Renal pelvis (tissue), 12 donors: ENCODE measurements at places on chromosomes 7 and 10. TPM values are rescaled to one million over a fixed set of nuclear protein-coding genes. Genes with fewer than 3 reads are reported as not detected.
A peak's percentile ranks its signal among the peaks of the same experiment; 100 is the strongest.

GRCh38 chr10:50529660-50530059 is 94.1 kb downstream of the SGMS1 start:
- no peak for DNase-seq

Gene ADAM8
- polyA plus RNA-seq, result 4.0 TPM

DNA sequence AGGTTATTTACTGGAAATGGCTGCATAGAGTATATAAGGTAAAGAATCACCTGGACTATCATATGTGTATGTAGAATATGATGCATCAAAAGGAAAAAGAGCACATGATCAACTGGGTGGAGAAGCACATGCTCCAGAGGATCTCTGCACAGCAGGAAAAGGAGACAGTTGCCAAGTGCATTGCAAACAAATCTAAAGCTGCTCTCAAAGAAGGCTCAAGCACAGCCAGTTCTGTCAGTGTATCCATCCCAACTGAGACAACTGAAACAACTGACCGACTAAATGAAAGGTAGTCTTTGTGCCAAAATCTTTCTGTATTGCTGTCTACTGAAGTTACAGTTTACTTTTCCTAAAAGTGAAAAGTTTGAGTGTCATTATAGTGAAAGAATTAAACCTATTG is 83.2 kb upstream of the SGCE start:
- no peak for DNase-seq

- DNase-seq, result no peak
Measured at GRCh38 chr7:11327633-11328032, 354.0 kb downstream of the PHF14 start.

GRCh38 chr7:46954181-46954580 is 627.7 kb downstream of the TNS3 start:
- DNase-seq, result no peak

GRCh38 chr7:137878333-137878961 is 31.7 kb upstream of the DGKI start:
- no peak for DNase-seq

- no peak for DNase-seq
Measured at GRCh38 chr10:23376229-23376655, 31.6 kb upstream of the C10orf67 start.

Gene TMEM213
- polyA plus RNA-seq, result 52.0 TPM

- no peak for DNase-seq
Measured at GRCh38 chr10:5631936-5632335, 34.5 kb downstream of the ASB13 start.

Gene TSPAN15
- 64.2 TPM for polyA plus RNA-seq

Gene NEUROD6
- polyA plus RNA-seq, result not detected

DNA sequence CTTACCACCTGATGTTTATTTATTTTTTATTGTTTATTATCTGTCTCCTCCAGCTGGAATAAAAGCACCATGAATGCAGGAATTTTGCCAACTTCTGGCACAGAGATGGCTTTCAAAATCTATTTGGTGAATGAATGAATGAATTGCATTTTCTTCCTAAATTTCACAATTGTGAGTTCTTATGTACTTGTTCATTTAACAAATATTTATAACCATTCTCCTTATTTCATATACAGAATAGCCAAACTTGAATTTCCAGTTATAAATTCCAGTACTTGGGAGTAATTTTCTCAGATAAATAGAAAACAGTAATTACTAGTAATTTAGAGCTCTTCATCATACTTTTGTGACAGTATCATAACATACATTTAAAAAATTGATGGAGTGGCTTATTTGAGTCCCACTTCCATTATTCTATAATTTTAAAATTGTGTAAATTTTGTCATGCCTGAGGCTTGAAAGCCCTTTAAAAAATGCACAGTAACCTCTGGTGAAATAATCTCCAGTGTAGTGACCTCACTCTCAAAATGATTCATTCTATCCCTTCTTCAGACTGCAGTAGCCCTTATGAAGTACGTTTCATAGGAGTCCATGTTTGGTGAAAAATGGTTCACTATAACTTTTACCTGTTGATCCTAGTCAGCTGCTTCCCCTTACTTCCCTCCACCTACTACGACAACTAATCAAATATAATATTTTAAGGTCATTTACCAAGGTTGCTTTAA is 40.0 kb upstream of the SRI start:
- no peak for DNase-seq

Gene HOXA6
- 34.8 TPM for polyA plus RNA-seq

Gene INHBA
- 4.5 TPM for polyA plus RNA-seq

GRCh38 chr10:4034907-4035598 is 250.0 kb upstream of the KLF6 start:
- no peak for DNase-seq

Gene MYH16
- polyA plus RNA-seq, result 0.06 TPM

GRCh38 chr7:99740573-99741440 is 5.8 kb upstream of the CYP3A7 start:
- no peak for DNase-seq

DNA sequence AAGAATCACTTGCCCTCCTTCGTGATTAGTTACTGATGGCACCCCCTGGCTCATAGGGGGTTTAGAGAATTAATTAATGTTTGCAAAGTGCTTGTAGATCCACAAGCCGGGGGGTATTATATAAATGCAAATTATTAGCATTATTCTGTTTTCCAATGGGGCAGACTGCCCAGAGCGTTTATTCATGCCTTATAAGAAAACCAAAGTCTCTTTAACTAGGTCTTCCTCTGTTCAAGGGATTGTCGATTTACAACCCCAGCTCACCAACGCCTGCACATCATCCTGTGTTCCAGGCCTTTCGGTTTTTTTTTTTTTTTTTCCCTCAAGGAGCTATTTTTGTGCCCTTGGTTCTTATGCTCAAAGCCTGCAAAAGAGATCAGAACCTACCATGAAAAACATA is 630.7 kb downstream of the PARD3 start:
- no peak for DNase-seq

DNA sequence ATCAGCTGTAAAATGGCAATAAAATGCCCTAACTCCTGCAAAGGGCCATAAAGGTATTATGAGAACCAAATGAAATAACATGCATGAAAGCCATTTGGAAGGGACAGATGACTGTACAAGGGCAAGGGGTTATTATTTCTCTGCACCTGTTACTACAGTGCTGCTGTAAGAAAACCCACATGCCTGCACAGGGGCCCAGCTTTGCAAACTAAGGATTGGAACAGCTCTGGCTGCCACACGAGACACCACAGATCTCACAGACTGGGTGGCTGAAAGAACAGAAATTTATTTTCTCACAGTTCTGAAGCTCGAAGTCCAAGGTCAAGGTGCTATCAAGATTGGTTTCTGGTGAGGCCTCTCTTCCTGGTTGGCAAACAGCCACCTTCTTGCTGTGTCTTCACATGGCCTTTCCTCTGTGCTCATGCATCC is 409.0 kb upstream of the NRP1 start:
- DNase-seq, result no peak

Gene TFR2
- polyA plus RNA-seq, result 0.80 TPM

- no peak for DNase-seq
Measured at GRCh38 chr10:45440511-45441062, 66.6 kb downstream of the ALOX5 start.

DNA sequence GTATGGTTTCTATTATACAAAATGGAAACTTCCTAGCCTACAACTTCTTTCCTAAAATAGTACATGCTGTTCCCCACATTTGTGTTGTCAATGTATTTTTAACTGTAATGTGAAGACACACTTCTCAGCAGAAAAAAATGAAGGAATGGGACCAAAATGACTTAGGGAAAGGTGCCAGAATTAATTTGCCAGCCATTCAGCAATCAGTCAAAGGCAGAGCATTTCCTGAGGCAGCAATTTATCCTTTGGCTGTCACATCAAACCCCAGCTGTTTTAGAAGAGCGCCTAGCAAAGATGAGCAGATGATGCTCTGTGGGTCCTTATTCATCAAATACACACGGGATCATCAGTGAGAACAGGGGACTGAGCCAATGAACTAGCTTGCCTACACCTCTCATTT is 592.5 kb downstream of the KCNMA1 start:
- no peak for DNase-seq

Gene TSPAN12
- polyA plus RNA-seq, result 206 TPM

GRCh38 chr7:2105917-2106316 is 126.8 kb downstream of the MAD1L1 start:
- DNase-seq, result no peak

DNA sequence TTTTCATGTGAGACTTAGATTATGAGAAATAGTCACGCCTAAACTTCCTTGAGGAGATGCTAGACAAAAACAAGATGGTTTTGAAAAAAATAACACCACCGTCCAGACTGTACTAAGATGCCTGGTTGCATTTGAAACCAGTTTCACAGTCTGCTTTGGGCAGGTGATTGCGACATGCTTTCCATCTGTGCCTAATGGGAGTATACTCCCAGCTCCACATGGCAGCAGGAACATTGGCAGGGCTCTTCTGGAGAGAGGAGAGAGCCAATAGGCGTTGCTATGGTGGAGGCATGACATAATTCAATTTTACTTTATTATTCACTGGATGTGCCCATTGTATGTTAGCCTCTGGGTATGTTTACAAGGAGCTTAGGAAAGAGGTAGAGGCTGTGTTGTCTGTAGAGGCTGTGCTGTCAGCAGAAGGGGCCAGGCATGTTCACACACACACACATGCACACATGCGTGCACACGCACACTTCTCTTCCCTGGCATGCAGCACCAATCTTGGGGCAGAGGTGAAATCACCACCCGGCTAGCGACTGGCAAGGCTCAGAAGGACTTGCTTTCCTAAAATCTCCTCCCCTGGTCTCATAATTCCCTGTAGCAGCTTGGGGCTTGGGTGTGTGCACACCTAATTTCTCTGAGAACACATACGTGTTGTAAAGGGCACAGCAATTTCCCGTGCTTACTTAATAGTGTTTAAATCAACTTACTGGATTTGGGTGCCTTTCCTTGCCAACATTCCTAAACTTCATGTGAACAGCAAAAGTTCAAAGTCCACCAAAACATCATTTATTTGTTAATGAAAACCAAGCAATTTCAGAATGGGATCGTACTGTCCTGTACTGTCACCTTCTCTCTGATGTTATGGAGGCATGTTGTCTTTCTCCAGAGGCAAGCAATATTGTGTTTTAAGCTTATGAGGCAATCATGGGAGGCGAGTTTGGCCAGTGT is 162.1 kb downstream of the TCF7L2 start:
- no peak for DNase-seq

GRCh38 chr10:69994262-69994661 is 58.4 kb upstream of the MACROH2A2 start:
- DNase-seq, result no peak

- no peak for DNase-seq
Measured at GRCh38 chr7:73625276-73625675, 954 bp upstream of the MLXIPL start.

Gene ELOVL3
- polyA plus RNA-seq, result 3.1 TPM

GRCh38 chr10:125171402-125172306 is 11.3 kb upstream of the CTBP2 start:
- no peak for DNase-seq

Gene MRLN
- polyA plus RNA-seq, result 0.94 TPM

GRCh38 chr10:71277914-71278665 is 41.0 kb upstream of the SLC29A3 start:
- DNase-seq, result no peak

Gene NUTM2E
- polyA plus RNA-seq, result 1.2 TPM

DNA sequence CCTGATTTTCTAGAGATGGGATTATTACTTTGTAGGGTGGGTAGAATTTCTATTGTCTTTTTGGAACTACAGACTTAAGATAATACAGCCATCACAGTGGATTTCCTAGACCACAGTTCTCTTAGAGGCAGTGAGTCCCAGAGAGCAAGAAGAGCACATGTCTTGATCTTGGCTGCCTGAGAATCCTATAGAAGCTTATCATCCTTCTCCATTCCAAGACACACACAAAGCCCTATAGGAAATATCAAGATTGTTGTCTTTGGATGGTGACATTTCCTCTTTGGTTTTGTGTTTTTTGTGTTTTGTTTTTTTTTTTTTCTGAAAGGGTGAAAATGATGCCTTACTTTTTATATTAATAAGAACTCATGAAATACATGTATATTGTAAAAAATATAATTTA is 143.1 kb downstream of the AHR start:
- DNase-seq, result no peak

Gene ZNF488
- polyA plus RNA-seq, result 4.8 TPM

- DNase-seq, result no peak
Measured at GRCh38 chr7:1470901-1471300, 11.6 kb upstream of the MICALL2 start.

DNA sequence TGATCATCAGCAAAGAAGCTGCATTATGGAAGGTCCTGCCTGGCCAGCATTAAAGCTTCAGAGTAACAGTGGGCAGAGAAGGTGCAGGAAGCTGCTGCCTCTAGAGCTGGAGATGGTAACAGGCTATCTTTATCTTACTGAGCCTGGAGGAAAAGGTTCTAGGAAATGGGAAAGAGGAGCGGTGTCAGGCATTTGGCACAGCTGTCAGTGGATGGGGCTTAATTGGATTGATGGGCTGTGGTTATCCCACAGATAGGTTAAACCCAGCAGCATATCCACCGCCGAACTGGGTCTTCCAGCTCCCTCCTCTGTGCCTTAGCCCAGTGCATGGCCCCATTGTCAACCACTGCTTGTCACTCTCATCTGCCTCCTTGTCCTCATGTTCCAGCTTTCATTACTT is 127.6 kb downstream of the CCNY start:
- no peak for DNase-seq

Gene PDE1C
- polyA plus RNA-seq, result 2.5 TPM

DNA sequence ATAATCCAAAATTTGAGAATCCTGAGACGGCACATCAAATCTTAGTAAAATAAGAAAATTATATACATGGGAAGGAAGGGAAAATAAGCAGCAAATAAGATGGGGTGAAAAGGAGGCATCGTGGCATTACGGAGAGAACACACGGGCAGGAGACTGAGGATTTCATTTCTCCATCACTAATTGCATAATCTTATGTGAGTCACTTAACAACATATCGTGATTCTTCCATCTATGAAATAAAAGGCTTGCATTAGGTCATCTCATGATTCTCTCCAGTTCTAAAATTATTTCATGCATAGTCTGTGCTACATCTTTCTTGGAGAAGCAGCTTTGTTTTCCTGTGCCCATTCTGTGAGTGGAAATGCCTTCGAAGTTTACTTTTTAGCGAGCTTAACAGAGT is 288.7 kb downstream of the LRMDA start:
- no peak for DNase-seq

DNA sequence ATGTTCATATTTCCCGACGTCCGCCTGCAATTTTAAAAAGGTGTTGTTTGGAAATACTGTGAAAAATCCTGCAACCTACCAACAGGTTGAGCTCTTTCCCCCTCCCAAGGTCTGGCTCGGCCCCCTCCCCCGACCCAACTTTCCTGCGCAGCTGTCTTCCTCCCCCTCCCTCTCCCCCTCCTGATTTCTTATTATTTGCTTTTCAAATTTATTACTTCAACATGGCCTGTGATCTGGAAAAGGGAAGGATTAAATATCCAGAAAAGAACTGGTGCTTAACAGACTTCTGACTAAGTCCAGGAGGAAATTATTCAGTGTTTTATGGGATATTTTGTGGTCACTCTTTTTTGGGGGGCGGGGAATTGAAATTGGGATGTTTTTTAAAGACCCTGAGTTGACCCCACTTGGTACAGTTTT is 2.4 kb downstream of the ARID5B start:
- DNase-seq, result peak; percentile 64
